Activated gamma-delta T cell (primary cell): ENCODE measurements at places on chromosomes 2 and 18.

DNA sequence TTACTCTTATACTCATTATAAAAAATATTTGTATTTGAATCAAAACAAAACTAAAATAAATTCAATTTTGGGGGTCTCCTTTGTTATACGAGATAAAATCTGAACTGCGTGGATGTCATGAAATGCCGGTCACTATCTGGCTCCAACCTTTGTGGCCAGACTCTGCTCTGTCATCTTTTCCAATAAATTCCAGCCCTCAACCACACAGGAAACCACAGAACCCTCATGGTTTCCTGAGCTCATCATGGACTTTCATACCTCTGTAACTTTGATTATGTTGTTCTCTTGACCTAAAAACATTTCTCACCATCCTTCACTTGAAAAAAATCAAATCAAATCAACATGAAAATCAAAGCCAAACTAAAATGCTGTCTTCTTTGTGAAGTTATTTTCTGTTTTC is 724.7 kb downstream of the METTL4 start:
- no peak for DNase-seq

DNA sequence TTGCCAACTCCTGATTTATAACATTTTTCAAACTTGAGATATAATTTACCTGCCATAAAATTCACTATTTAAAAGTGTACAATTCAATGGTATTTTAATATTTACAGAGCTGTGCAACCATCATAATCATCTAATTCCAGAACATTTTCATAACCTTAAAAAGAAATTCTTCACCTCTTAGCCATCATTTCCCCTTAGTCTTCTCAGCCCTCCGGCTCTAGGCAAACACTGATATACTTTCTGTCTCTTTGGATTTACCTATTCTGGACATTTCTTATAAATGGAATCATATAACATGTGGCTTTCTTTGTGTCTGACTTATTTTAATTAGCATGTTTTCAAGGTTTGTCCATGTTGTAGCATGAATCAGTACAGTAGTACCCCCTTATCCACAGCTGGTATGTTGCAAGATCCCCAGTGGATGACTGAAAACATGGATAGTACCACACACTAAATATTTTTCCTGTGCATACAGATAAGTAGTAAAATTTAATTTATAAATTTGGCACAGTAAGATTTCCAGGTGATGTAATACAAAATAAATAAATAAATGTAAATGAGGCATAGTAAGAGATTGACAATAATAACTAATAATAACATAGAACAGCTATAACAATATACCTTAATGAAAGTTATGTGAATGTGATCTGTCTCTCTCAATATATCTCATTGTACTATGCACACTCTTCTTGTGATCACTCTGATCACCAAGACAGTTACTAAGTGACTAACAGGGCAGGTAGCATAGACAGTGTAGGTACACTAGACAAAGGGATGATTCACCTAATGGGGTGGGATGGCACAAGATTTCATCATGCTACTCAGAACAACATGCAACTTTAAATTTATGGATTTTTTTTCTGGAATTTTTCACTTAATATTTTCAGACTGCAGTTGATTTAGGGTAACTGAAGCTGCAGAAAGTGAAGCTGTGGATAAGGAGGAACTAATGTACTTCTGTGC is 73.1 kb downstream of the RAB3GAP1 start:
- DNase-seq: no peak

DNA sequence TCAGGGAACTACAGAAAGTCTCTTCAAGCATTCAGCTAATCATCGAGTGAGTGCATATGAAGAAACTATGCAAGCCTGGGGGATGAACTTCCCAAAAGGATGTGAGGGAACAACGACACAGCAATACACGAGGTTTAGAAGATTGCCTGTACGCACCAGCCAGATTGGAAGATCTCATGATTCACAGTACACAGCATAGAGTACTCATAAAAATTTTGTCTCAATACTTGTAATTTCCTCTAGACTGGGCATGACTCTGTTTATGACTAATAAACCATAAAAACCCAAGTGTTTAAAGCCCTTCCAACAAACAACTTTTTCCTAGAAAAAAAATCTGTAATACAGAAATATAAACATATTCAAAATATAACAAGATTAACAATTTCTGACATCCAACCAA is 279.7 kb downstream of the KCNJ3 start:
- no peak for DNase-seq

DNA sequence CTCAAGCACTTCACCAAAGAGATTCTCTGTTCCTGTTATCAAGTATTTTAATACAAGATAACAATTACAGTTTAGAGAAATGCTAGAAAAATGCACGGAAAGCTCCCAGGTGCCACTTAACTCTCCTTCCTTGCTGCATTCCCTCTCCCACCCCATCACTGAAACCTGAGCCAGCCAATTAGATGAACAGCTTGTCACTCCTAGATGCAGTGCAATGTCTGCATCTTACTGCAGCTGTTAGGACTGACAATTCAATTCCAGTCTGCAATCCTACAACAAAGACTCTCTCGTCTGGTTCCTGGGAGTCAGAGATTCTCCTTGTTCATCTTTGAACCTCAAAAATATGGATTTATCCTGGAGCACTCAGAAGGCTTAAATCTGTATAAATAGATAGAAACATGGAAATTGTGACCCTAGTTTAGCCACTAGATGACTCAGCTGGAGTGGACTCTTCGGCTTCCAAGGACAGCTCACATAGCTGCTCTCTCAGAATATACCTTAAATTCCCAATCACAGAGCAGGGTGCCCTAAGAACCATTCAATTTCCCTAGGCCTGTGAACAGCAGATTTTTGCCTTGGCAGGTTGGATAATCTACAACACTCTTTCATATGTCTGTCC is 311.1 kb downstream of the NRXN1 start:
- no peak for DNase-seq

DNA sequence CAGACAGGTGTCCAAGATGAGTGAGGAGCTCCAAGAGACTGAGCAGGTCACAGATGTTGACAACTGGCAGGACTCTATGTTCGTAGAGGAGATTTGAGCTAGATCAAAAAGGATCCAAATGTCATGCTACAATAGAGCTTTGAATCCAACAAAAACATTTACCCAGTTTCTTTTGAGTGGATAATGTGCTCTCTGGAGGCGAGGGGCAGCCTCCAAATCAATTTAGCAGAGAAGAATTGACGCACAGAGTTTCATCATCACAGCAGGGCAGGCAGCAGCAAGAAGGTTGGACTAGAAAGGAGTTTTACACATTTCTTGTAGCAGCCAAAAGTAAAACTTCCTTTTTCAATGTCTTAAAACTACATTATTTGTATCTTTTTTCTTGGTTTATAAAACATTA is 653.0 kb downstream of the RNF144A start:
- no peak for DNase-seq

GRCh38 chr18:38362286-38362792 is 796.7 kb upstream of the CELF4 start:
- DNase-seq: no peak

DNA sequence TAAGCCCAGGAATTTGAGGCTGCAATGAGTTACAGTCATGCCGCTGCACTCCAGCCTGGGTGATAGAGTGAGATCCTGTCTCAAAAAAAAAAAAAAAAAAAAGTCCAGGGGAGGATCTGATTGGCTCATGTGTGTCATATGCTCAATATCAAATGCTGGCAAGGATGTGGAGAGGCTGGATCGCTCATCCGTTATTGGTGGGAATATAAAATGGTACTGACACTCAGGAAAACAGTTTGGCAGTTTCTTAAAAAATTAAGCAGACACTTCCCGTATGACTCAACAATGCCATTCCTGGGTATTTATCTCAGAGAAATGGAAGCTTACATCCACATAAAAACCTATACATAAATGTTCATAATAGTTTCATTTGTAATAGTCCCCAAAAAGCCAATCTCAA is 68.9 kb downstream of the MEX3C start:
- DNase-seq: no peak

GRCh38 chr2:69026691-69027459 is 13.9 kb downstream of the ANTXR1 start:
- no peak for DNase-seq

DNA sequence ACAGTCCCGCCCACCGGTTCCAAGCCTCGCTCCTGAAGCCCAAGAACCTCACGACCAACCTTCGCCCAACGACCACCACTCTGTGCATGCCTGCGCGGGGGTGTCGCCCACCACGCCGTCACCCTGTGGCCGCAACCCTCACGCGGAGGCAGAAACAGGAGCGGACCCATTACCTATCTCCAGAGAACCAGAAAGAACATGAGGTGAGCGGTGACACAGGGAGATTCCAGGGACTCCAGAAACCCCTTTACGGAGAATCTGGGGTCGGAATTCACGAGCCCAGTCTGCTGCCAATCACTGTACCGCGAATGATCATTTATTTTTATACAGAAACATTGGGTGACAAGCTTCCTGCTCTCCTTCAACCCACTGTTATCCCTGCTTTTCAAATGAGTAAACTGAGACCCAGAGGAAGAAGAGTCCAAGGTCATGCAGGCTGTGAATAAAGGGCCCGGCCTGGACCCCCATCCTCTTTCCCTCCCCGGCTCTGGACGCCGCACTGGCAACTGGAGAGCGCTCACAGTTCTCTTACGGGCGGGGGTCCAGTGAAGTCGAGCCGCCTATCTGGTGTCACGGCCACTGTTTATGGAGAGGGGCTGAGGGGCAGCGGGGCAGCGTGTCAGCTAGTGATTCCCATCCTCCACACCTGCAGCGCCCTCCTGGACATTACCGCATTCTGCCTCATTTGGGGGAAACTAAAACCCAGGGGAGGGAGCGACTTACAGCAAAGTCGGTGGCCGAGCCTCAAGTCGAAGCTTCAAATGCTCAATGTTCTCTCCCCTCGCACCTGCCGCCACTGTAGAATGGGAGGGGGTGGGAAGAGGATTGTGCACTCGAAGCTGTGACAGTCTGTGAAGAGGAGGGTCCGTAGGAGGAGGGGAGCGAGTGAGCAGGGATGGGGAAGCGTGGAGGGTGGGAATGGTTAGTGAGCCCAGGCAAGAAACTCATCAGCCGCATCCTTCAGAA is 723 bp upstream of the SLC30A3 start:
- no peak for DNase-seq

GRCh38 chr2:204004912-204005311 is 68.3 kb downstream of the ICOS start:
- no peak for DNase-seq

GRCh38 chr18:63205791-63206252 is 113.7 kb downstream of the BCL2 start:
- DNase-seq: no peak

- DNase-seq: no peak
Observed at GRCh38 chr2:85445316-85446295, 27.1 kb downstream of the SH2D6 start.

GRCh38 chr2:175463169-175463568 is 281.7 kb upstream of the ATP5MC3 start:
- no peak for DNase-seq
